ENCODE measurements at places on chromosomes 5 and 9.

DNA sequence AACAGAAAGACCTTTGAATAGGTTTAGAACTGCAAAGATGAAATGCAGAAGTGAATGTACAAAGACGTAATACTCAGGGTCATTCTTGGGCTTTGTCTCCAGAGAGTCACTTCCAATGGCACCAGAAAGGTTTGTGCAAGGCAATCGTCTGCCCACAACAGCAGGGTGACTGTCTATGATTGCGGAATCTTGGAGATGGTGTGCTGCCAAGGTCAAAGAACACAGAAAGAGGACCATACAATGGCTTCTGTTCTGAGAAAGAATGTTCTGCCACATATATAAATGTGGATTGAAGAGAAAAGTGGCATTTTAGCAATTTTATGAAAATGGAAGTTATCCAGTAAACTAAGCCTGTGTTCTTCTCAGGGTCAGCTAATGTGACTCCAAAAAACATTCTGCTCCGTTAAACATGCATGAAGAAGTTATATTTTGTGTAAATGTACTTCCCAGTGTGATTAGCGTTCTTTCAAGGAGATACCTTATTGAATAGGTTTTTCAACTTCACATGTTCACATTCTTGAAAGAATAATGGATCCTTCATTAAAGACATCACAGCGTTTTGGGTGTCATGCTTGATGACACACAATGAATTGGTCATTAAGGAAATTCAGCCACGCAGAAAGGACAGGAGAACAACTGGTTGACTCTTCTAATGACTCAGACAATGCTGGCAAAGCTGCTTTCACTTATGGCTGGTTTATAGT lies 73.4 kb upstream of the CDH6 start:
- no peak for DNase-seq

- peak; percentile 79 for DNase-seq
Observed at GRCh38 chr9:89461265-89461664, 36.6 kb downstream of the SEMA4D start.

- DNase-seq = no peak
Observed at GRCh38 chr9:124835026-124835557, 18.2 kb upstream of the WDR38 start.

DNA sequence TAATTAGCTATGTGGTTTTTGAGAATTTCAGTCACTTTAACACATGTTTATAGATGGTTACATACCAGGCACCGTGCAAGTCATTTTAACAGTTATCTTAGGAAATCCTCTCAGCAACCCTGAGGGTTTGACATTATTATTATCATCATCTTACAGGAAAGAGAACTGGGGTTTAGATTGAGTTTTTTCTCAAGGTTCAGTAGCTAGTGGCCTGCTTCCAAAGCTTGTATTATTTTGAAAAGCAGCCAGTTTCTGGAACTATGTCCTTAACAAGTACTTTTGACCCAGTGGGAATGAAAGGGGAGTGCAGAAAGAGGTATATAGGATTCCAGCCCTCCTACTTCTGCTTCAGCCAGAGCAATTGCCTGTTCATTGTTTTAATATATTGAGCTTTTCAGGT lies 157.5 kb downstream of the COMMD10 start:
- DNase-seq = no peak
